Glomerular endothelial cell (primary cell): ENCODE measurements at places on chromosomes 3 and 15. TPM values are rescaled to one million over a fixed set of nuclear protein-coding genes. Genes with fewer than 3 reads are reported as not detected.

RBP2 gene
- total RNA-seq, result not detected in 2 replicates

MST1R gene
- total RNA-seq, result 0.10 and 0.18 TPM in 2 replicates

GPR171 gene
- total RNA-seq, result not detected in 2 replicates

FGF12 gene
- total RNA-seq, result 2.1 and 6.4 TPM in 2 replicates

MAGEF1 gene
- 18.9 and 19.4 TPM in 2 replicates for total RNA-seq

EOGT gene
- 71.4 and 82.9 TPM in 2 replicates for total RNA-seq

ROPN1 gene
- not detected in 2 replicates for total RNA-seq

AMIGO3 gene
- total RNA-seq, result 0.19 and 1.2 TPM in 2 replicates

CRYBG3 gene
- total RNA-seq, result 14.8 and 22.3 TPM in 2 replicates

MFAP1 gene
- 16.5 and 18.8 TPM in 2 replicates for total RNA-seq

ABI3BP gene
- 0.39 and 7.3 TPM in 2 replicates for total RNA-seq

KNG1 gene
- not detected in 2 replicates for total RNA-seq

AP2M1 gene
- total RNA-seq, result 404 and 435 TPM in 2 replicates

AGBL1 gene
- not detected in 2 replicates for total RNA-seq

ARL14 gene
- total RNA-seq, result not detected in 2 replicates

GRAMD2A gene
- not detected in 2 replicates for total RNA-seq

GALNT15 gene
- total RNA-seq, result 25.1 and 35.2 TPM in 2 replicates

MST1 gene
- 6.7 and 9.6 TPM in 2 replicates for total RNA-seq

GP5 gene
- 0.29 TPM in 1 of 2 replicates, not detected in the other for total RNA-seq
